ENCODE measurements at places on chromosomes 2 and 18.

- DNase-seq, result no peak
Measured at GRCh38 chr18:51211552-51211951, 14.1 kb upstream of the MEX3C start.

- DNase-seq, result no peak
Measured at GRCh38 chr2:96800061-96801004, 15.7 kb upstream of the CNNM3 start.

DNA sequence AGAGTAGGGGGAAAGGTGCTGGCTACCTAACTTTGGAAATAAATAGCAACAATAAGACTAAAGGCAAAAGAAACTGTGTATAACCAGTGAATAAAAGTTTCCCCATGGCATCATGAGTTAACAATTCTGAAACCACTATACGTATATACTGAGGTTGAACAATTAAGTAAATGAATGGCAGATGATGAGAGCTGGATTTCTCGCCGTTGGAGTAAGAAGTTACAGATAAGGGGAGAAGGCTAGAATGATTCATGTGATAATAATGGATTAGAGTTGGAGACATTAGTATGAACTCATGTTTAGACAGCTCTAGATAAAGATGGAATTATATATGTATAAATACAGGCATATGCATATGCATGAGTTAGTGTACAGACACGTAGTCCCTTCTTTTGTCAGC lies 152.7 kb downstream of the UBR3 start:
- no peak for DNase-seq

DNA sequence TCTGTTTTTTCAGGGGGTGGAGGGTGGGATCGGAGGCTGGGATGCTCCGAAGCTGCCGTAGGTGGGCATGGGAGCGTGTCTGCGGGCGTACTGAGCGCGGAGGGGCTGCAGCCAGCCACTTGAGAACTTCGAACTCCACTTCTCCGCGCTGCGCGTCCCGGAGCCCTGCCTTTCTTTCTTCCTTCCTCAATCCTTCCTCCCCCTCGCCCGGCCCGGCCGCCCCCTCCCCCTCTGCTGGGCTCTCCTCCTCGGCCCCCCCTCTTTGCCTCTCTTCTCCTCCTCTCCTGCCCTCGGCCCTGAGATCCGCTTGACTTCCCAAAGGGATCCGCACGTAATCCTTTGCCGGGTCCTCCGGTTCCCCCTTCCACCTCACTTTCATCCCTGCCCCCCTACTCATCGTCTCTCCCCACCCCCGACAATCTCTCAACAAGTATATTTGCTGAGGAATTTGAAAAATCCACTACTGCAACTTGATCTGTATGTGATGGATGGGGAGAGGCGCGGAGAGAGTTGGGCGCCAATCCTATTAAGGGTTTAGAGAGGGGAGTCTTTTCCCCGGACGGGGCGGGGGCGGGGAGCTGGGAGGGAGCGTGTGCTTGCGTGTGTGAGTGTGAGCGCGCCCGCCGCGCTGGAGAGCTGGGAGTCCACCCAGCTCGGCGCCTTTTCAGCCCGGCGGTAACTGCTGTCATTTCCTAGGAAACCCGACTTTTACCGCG lies 1.1 kb downstream of the GLI2 start:
- DNase-seq, result no peak

GRCh38 chr2:67389788-67390187 lies 7.3 kb upstream of the ETAA1 start:
- no peak for DNase-seq

DNA sequence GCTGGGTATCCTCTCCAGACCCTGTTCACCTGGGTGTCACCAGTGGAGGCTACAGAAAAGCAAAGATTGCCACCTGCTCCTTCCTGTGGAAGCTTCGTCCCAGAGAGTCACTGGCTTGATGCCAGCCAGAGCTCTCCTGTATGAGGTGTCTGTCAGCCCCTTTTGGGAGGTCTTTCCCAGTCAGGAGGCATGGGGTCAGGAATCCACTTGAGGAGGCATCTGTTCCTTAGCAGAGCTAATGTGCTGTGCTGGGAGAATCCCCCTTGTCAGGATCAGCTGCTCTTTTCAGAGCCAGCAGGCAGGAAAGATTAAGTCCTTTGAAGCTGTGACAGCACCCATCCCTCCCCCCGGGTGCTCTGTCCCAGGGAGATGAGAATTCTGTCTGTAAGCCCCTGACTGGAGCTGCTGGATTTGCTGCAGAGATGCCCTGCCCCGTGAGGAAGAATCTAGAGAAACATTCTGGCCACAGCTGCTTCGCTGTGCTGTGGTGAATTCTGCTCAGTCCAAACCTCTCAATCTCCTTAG lies 121.8 kb downstream of the GPR39 start:
- DNase-seq, result no peak

GRCh38 chr2:152875701-152876695 lies 157.6 kb downstream of the ARL6IP6 start:
- no peak for DNase-seq
